AML-193 (cell line): ENCODE measurements at places on chromosomes 4 and X.

DNA sequence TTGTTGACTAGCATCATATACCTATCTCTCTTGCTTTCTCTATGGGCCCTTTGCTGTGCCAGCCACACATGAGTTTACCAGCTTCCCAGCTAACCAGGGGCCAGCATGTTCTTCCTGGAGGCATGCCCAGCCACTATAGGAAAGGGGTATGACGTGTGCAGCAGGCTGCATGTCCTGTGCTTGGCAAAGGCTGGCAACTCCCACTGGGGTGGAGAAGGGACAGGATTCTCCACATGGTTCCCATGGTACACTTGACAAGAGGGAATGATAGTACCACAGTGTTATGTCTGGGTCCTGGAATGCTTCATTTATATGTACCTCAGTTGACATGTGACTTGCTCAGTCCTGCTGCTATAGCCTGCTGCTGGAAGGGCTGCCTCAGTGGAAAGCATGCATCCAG, 78.8 kb downstream of the TMEM164 start:
- DNase-seq: no peak

DNA sequence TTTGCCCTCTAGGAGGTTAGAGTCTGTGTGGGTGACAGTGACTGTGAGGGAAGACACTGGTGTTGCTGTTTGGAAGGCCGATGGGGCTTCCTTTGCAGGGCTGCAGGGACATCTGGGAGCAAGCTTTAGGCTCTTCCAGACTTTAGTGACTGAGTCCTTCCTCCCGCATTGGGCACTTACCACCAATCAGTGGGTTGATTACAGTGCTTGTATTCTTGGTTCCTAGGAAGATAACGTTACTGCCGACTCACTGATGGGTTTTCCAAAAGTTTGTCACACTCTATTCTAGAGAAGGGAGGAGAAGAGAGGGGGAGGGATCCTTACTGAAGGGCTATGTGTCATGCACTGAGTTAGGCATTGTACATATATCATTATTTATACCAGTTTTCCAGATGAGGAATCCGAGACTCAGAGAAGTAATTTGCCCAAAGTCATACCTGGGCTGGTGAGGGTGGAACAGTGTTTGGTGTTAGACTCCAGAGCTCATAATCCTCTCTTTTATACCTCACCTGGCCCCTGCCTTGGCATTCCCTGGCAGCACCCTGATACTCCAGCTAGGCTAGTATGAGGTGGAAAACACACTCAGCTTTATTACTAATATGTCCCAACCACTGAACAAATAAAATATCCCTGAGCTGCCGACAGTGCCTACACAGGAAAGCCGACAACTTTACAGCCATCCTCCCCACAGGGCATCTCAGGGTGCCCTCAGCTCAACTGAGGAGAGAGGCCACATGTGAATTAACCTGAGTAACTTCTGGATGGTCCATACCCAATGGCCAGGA, 3.8 kb downstream of the CHST7 start:
- DNase-seq: no peak

- DNase-seq: no peak
Observed at GRCh38 chrX:133783274-133783673, 202.1 kb downstream of the GPC3 start.

- DNase-seq: no peak
Observed at GRCh38 chrX:70262952-70263567, 3.1 kb upstream of the P2RY4 start.
